ENCODE measurements at places on chromosomes 1 and 21.

DNA sequence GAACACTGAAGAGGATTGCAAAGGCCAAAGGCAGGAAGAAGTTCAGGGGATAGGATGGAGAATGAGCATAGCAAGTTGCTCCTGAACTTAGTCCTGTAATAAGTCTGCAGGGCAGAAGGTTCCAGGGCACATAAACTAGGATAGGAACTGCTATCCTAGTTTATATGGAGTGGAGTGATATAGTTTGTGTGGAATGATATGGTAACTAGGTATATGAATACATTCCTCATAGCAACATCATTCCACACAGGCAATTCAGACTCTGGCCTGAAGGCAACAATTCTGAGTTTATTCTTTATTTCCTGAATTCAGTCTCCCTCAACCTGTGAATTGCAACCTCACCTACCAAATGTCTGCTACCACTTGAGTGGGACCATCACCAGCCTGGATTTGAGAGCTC is 154.9 kb upstream of the GREM2 start:
- no peak for DNase-seq

GRCh38 chr21:33940881-33941245 is 25.3 kb upstream of the ATP5PO start:
- DNase-seq: no peak

DNA sequence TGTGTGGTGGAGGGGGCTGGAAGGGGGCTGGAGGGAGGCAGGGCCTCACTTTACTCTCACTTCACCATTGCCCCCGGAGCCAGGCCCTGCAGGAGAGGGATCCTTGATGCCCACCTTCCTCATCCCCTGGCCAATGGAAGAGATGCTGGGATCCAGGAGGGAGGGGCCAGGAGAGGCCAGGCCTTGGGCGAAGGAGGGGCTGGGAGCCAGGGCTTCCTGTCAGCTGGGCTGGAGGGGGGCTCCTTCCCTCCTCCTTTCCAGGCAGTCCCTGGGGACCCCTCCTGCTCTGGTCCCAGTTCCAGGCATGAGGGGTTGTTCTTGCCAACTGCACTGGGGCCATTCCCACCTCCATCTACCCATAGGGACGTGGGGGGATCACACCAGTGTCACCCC is 5.7 kb downstream of the AHDC1 start:
- no peak for DNase-seq

DNA sequence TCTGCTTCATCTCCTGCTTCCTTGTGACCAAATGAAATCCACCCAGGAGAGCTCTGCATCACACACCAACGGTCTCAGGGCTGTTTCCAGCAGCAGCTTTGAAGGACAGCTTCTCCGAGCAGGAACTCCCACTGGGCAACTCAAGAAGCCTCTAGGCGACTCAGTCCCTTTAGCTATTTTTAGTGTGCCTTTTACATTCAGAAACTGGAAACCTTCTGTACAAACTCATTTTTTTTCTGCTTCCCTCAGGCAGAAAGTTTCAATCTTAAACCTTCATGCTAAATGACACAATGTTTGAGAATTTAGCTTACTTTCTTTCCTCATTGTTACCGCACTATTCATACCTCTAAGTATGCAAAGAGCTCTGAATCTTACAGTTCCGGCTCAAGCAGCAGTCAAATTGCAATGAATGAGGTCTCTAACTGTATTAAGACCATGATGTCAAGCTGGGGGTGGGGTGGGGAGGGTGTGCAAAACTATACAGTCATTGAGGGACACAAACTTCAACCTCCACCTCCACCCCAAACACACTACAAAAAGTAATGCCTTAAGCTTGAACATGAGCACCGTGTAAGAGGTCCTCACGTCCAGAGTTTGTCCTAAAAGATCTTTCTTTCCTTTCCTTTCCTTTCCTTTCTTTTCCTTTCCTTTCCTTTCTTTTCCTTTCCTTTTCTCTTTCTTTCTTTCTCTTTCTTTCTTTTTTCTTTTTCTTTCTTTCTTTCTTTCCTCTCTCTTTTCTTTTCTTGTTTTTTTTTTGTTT is 16.4 kb upstream of the TARBP1 start:
- DNase-seq: no peak

DNA sequence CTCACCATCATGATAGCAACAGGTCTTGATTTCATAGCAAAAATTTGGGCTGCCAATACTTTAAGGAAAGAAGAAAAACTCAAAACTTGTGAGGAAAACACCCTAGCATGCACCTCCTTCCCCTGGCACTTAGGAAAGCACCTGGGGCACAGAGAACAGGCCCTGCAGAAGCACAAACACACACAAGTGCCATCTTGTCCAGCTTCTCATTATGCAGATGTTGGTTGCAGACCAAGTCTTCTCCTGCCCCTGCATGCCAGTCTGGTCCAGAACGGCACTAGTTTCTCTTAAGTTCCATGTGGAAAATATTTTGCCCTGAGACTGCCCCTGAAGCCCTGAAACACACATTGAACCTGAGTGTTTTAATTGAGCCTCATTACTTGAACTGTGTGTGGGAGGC is 6.3 kb upstream of the ETV3 start:
- no peak for DNase-seq

DNA sequence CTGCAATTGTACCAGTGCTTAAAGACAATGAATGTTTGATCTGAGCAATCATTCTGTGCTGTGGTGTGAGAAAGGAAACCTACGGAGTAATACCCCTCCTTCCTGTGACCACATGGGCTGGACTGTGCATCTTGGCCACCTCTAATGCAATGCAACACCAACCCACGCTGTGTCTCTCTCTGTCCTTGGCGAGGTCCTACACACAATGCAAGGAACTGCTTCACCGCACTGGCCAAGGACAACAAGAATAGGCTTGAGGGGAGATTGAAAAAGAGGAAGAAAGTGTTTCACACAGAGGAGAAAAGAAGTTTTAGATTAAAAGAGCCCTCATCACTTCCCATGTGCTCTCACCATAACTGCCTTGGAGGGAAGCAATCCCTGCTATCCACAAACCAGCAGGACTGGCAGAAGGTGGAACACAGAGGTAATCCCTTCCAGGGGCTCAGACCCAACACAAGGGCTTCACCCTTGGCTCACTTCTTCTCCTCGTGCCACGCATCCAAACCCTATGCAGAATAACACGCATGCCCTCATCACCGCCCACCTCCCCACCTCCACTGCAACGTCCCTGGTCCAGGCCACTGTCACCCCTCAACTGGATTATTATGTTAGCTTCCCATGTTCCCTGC is 112.5 kb upstream of the ERG start:
- no peak for DNase-seq

Measured in hematopoietic multipotent progenitor cell (in vitro differentiated cells).